ENCODE measurements at places on chromosomes 2 and 18. TPM values are rescaled to one million over a fixed set of nuclear protein-coding genes. Genes with fewer than 3 reads are reported as not detected.

LDAH gene
- 6.5 TPM for total RNA-seq

OSR1 gene
- total RNA-seq: not detected

TP53I3 gene
- total RNA-seq: 0.20 TPM

CNDP1 gene
- total RNA-seq: 0.25 TPM

AMER3 gene
- total RNA-seq: not detected

DNA sequence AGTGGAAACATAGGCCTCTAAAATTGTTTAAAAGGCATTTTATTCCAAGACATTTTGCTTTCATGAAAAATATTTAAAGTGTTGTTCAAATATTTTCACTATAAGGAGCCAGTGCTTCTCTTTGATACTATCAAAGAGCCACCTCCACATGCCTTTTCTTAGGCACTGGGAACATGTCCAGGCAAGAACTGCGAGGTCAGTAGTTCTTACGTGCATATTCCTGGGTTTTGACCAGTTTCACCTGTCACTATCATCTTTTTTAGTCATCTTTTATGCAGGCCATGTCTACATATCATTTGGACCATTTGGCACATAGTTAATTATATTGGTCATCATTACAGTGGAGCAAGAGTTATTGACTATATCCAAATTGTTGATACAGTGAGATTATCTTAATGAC, 195.3 kb downstream of the CCDC85A start:
- H3K27ac ChIP-seq: no peak overlapping the region
- H3K36me3 ChIP-seq: no peaks in the 10 kb centered on the region
- no peak overlapping the region for H3K4me3 ChIP-seq
- no peaks in the 10 kb centered on the region for H3K4me1 ChIP-seq
- DNase-seq: no peak
- H3K27me3 ChIP-seq: no peaks in the 10 kb centered on the region

- H3K27ac ChIP-seq: no peak overlapping the region
- H3K27me3 ChIP-seq: no peaks in the 10 kb centered on the region
- H3K36me3 ChIP-seq: no peaks in the 10 kb centered on the region
- DNase-seq: no peak
- H3K4me1 ChIP-seq: no peaks in the 10 kb centered on the region
- H3K4me3 ChIP-seq: no peak overlapping the region
Observed at GRCh38 chr2:189406586-189407233, 34.6 kb upstream of the WDR75 start.

GRCh38 chr18:47801817-47802216, 128.6 kb downstream of the SMAD2 start:
- no peak overlapping the region for H3K27ac ChIP-seq
- H3K4me1 ChIP-seq: no peaks in the 10 kb centered on the region
- no peak overlapping the region for H3K4me3 ChIP-seq

- no peaks in the 10 kb centered on the region for H3K36me3 ChIP-seq
- H3K4me3 ChIP-seq: no peak overlapping the region
- no peak overlapping the region for H3K27ac ChIP-seq
Observed at GRCh38 chr2:182229297-182229696, 197.5 kb downstream of the PDE1A start.

DNA sequence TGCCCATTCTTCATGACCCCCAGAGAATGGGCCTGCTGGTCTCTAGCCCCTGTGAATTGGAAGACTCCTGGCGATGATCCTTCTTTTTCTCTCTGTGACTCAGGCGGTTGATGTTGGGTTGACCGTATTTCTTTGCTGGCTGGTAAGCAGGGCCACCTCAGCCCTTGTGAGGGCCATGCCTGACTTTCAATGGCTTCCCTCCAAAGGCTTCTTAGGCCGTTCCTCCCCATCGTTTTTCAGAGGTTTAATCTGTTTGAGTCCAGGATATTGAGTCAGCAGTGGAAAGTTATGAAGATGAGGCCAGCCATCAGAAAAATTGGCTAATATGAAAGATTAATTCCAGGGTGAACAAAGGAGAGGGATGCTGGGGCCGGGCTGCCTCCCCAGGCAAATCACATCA, 13.6 kb downstream of the HPCAL1 start:
- H3K27me3 ChIP-seq: no peaks in the 10 kb centered on the region
- H3K4me3 ChIP-seq: no peak overlapping the region
- no peak for DNase-seq
- peaks cover 32% of the 10 kb centered on the region for H3K4me1 ChIP-seq

- H3K4me3 ChIP-seq: no peak overlapping the region
- H3K27me3 ChIP-seq: no peaks in the 10 kb centered on the region
- H3K27ac ChIP-seq: no peak overlapping the region
- no peaks in the 10 kb centered on the region for H3K36me3 ChIP-seq
Observed at GRCh38 chr2:168538534-168538933, 82.5 kb downstream of the CERS6 start.

DNA sequence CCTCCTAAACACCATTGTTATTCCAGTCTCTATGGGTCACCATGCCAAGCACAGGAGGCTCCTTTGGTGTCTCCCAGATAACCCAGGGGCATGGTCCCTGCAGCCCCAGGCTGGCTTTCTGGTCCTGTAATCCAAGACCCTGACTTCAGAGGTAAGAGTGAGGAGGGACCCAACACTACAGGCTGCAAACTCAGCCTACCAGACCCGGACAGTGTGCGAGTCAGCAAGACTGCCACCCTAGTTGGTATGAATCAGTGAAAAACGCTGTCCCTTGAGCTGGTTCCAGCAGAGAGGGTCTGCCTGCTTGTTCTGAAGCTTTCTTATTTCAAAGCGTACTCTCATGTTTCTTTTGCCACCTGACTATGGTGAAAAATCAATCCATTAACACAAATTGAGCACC, 47.6 kb upstream of the ZFP36L2 start:
- no peaks in the 10 kb centered on the region for H3K27me3 ChIP-seq
- H3K36me3 ChIP-seq: peaks cover 27% of the 10 kb centered on the region
- no peaks in the 10 kb centered on the region for H3K4me1 ChIP-seq
- no peak for DNase-seq
- H3K27ac ChIP-seq: no peak overlapping the region

GRCh38 chr2:40027968-40028367, 248.9 kb upstream of the THUMPD2 start:
- H3K27me3 ChIP-seq: no peaks in the 10 kb centered on the region
- no peak for DNase-seq
- H3K36me3 ChIP-seq: no peaks in the 10 kb centered on the region
- H3K4me1 ChIP-seq: no peaks in the 10 kb centered on the region
- no peak overlapping the region for H3K27ac ChIP-seq

- H3K27me3 ChIP-seq: no peaks in the 10 kb centered on the region
- peak overlapping the region; percentile 81 for H3K27ac ChIP-seq
- DNase-seq: no peak
- H3K36me3 ChIP-seq: no peaks in the 10 kb centered on the region
- H3K4me1 ChIP-seq: peaks cover 42% of the 10 kb centered on the region
Observed at GRCh38 chr18:12376034-12376753, 833 bp downstream of the AFG3L2 start.

- no peaks in the 10 kb centered on the region for H3K27me3 ChIP-seq
- H3K36me3 ChIP-seq: no peaks in the 10 kb centered on the region
- no peak overlapping the region for H3K4me3 ChIP-seq
- no peak for DNase-seq
- H3K27ac ChIP-seq: no peak overlapping the region
Observed at GRCh38 chr2:134582547-134582899, 136.3 kb downstream of the TMEM163 start.

DNA sequence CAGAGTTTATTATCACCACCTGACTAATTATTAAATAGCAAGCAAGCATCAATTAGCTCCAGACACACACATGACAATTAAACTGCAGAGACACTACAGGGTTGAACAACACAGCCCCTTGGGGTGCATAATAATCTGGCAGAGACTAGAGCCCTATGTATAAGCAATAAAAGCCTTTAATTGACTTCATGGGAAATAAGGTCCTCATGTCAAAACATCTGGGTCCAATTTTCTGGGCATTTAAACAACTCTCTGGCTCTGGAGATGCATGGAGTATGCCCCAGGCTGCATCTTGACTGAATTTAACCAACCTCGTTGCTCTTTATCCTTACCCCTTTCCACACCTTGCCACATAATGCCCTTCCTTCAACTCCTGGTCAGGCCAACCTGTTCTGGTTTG, 270.7 kb upstream of the THUMPD2 start:
- no peaks in the 10 kb centered on the region for H3K36me3 ChIP-seq
- no peak overlapping the region for H3K27ac ChIP-seq
- H3K4me3 ChIP-seq: no peak overlapping the region

DNA sequence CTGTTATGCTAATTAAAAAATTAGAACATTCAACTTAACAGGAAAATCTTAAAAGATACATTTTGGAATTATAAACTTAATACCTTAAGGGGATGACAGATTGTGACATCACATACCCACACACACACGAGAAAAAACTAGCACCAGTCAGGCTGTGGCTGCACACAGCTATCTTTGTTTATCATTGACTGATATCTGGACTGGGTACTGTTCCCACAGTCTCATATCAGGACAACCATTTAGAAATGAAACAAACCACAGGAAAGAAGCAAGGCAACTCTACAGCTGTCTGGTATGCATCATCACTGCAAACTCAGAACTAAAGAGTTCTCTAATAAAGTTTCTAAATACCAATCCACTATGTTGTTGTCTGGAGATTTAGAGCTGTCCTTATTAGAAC, 210.9 kb upstream of the SMAD7 start:
- peaks cover 8% of the 10 kb centered on the region for H3K36me3 ChIP-seq
- H3K27me3 ChIP-seq: no peaks in the 10 kb centered on the region
- no peaks in the 10 kb centered on the region for H3K4me1 ChIP-seq
- no peak for DNase-seq
- no peak overlapping the region for H3K27ac ChIP-seq
- H3K4me3 ChIP-seq: no peak overlapping the region

- DNase-seq: peak; percentile 82
- peaks cover 29% of the 10 kb centered on the region for H3K36me3 ChIP-seq
- no peaks in the 10 kb centered on the region for H3K27me3 ChIP-seq
Observed at GRCh38 chr2:85577386-85578242, at the start of gene VAMP8. Gene VAMP8, plus strand, starts transcription at chr2:85577586. Its CDS starts 61 bp downstream, at chr2:85577647.

- H3K27ac ChIP-seq: peak overlapping the region; percentile 52
- H3K4me1 ChIP-seq: peaks cover 34% of the 10 kb centered on the region
- no peak overlapping the region for H3K4me3 ChIP-seq
- H3K36me3 ChIP-seq: no peaks in the 10 kb centered on the region
Observed at GRCh38 chr2:3222636-3223035, 155.0 kb downstream of the EIPR1 start.

- no peaks in the 10 kb centered on the region for H3K27me3 ChIP-seq
- no peak overlapping the region for H3K27ac ChIP-seq
- no peaks in the 10 kb centered on the region for H3K4me1 ChIP-seq
- peaks cover 79% of the 10 kb centered on the region for H3K36me3 ChIP-seq
- no peak for DNase-seq
- no peak overlapping the region for H3K4me3 ChIP-seq
Observed at GRCh38 chr18:13101659-13102197, 110.6 kb downstream of the CEP192 start.

GRCh38 chr2:36785179-36785795, 88.8 kb downstream of the VIT start:
- H3K4me1 ChIP-seq: no peaks in the 10 kb centered on the region
- H3K36me3 ChIP-seq: no peaks in the 10 kb centered on the region
- H3K27me3 ChIP-seq: no peaks in the 10 kb centered on the region
- DNase-seq: peak; percentile 62

GRCh38 chr2:174635015-174635593, 37.5 kb upstream of the WIPF1 start:
- peak overlapping the region; percentile 73 for H3K4me3 ChIP-seq
- peak; percentile 24 for DNase-seq
- peak overlapping the region; percentile 79 for H3K27ac ChIP-seq
- H3K36me3 ChIP-seq: peaks cover 10% of the 10 kb centered on the region

DNA sequence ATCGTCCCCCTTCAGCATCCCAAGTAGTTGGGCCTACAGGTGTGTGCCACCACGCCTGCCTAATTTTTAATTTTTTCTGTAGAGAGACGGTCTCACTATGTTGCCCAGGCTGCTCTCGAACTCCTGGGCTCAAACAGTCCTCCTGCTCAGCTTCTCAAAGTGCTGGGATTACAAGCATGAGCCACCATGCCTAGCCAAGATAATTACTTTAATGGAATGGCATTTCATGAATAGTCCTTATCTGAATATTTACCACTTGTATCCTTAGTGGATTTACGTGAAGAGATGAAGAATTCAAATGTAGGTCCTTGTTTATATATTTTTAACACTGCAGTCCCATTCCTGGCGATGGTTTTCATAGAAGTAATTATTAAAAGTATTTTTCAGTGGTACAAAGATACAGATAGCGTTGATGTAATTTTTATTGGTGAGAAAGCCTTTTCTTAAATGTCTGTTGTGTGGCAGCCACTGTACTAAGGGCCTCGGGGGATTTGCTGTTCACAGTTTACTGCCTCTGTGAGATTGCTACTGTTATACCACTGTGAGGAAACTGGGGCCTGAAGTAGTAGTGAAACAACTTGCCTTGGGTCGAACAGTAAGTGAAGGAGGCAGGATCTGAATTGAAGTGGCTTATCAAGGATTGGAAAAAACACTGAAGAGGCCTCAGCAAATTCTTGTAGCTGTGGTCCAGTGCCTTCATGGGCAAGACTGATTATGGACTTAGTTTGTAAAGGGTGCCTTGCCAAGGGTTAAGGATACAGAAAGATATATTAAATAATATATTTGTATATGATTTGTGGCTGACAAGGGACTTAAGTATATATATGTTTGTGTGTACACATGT, 151.2 kb downstream of the PRPF40A start:
- no peaks in the 10 kb centered on the region for H3K36me3 ChIP-seq
- H3K27ac ChIP-seq: no peak overlapping the region
- H3K4me3 ChIP-seq: no peak overlapping the region
- no peak for DNase-seq

GRCh38 chr2:168220965-168221819, 26.2 kb downstream of the STK39 start:
- DNase-seq: no peak
- H3K36me3 ChIP-seq: no peaks in the 10 kb centered on the region
- no peak overlapping the region for H3K27ac ChIP-seq
- no peak overlapping the region for H3K4me3 ChIP-seq
